ENCODE measurements at places on chromosomes 12 and 14.

GRCh38 chr14:24612196-24612595 is 2.7 kb upstream of the GZMH start:
- DNase-seq: no peak

DNA sequence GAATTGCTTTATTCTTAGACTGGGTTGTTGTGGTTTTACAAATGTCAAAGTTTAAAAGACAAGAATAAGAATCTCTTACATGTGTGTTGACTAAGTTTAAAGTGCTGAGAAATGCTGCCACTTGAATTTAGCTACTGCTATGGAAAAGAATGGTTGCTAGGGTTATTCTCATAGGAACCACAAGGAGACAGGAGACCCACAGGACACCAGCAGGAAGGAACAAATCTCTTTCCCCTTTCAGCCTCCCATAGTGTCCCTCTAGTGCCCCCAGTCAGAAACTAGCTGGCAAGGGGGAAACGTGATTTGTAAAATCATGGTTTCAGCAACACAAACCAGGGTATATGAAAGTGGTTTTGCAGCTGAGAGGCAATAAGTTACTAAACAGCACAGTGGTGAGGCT is 102.7 kb downstream of the ST8SIA1 start:
- no peak for DNase-seq

- DNase-seq: no peak
Measured at GRCh38 chr14:65359503-65359902, 53.0 kb upstream of the FUT8 start.

GRCh38 chr12:116066381-116067230 is 210.9 kb downstream of the MED13L start:
- DNase-seq: peak; percentile 28

DNA sequence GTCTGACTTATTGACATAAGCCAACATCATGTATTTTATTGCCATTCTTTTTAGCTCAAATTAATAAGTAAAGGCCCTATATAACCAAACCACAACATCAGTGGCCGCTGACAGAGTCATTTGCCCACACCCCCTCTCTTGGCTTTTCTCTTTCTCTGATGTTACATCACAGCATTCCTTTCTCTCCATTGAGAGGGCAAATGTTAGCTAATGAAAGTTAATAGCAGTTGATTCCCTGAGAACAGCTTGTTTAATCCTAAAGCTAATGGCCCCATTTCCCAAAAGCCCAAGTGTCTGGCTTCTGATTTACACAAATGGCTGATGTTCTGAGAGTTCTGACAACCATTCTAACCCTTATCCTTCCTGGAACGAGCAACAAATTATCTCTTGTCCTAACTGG is 308.8 kb downstream of the SNAPC1 start:
- DNase-seq: no peak

GRCh38 chr14:30330445-30330844 is 228.5 kb upstream of the G2E3 start:
- DNase-seq: no peak

DNA sequence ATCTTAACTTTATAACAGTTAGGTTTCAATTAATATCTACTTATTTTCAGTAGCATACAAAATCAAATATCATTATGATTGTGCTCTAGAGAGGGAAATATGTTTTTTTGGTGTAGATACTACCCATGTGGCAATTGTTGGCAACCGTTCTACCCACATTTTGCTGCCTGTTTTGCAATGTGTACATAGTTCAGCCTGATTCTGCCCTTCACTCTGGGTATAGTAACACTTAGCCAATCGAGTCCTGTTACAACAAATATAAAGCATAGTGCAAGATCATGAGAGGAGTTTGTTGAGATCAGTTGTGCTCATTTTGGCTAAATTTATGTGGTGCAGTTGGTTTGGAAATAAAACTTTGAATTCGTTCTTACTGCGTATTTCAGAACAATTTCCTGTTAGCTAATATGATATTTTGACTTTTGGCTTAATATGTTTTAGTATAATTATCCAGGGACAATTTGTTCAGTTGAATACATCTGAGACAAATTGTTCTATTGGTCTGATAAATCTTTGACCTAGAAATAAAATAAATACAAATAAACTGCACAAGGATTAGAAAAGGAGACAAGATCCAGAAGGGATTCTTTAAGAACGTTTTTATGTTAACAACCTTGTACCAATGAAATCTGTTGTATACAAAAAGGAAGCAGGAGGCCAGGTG is 76.9 kb downstream of the ATF7IP start:
- DNase-seq: no peak

- DNase-seq: no peak
Measured at GRCh38 chr14:68652433-68652690, 140.5 kb downstream of the ZFP36L1 start.

DNA sequence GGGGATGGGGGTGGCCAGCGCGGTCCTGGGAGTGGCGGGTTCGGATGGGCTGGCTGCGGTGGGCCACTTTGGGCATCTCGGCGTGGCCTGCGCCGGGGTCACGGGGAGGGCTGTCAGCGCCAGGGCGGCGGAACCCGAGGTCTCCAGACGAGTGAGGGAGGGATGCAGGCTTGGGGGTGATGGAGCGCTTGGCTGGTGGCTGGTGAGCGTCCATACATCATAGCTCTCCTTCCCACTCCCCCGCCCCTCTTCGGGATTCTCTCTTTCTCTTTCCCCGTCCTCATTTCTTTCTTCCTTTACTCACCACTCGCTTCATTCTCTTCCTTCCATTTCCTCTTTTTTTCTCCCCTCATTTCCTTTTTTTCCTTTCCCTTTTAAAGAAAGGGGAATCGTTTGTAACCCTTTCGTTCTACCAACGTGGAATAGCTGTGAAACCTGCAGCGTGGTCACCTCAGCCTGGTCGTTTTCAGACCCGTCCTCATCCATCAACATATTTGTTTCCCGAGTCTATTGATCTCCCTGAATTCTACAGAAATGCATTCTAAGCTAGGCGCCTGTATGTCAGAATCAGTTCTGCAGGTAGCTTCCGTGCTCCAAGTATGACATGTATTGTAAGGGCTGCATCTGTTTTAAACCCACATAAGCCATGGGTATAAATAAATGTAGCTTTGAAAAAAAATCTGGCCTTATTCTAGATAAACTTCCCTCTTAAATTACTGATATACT is 260.3 kb upstream of the E2F7 start:
- DNase-seq: no peak

DNA sequence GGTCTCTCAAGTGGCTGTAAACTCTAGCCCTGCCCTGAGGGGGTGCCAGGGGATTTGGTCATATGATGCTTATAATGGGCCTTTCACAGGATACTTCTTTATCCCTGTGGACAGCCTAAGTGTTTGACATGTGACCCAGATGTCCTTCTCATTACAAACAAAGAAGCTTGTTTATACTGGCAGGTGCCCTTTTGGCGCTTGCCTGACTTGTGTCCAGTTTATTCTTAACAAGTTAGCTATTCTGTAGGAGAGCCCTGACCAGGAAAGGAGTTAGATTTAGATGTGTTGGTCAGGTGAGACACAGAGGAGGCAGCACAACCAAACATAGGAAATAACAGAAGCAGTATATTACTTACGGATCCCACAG is 51.9 kb downstream of the CCDC91 start:
- no peak for DNase-seq

DNA sequence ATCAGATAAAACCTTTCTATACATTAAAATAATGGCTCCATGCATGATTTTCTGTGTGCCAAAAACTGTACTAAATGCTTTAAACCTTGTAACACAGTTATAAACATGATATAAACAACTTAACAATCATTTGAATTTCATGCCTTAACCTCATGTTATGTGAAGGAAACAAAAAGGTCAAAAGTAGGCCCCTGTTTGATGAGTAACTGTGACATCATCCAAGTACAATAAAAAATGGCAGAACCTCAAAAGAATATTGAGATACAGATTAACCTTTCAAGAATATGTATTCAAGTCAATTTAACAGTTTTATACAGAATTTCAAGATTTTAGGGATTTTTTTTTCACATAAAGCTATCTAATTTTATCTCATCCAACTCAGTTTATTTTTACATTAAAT is 310.7 kb upstream of the DCN start:
- DNase-seq: no peak

DNA sequence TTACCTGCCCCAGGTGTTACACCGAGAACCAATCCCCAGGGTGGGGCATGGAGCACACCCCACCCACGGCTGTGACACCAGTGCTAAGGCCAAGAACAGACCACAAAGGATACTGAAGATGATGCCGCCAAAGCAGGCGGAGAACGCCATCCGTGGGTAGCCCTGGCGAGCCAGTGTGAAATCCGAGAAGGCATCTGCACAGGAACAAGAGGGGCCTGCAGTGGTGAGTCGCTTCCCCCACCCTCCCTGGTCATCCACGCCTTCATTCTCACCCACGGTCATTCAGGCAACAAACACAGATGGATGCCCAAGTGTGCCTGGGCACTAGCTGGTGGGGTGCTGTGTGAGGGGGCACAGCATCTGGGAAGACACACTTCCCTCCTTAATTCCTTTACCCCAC is 28.5 kb downstream of the SLC8B1 start:
- DNase-seq: no peak

- no peak for DNase-seq
Measured at GRCh38 chr12:50241178-50241577, 42.1 kb downstream of the LIMA1 start.

DNA sequence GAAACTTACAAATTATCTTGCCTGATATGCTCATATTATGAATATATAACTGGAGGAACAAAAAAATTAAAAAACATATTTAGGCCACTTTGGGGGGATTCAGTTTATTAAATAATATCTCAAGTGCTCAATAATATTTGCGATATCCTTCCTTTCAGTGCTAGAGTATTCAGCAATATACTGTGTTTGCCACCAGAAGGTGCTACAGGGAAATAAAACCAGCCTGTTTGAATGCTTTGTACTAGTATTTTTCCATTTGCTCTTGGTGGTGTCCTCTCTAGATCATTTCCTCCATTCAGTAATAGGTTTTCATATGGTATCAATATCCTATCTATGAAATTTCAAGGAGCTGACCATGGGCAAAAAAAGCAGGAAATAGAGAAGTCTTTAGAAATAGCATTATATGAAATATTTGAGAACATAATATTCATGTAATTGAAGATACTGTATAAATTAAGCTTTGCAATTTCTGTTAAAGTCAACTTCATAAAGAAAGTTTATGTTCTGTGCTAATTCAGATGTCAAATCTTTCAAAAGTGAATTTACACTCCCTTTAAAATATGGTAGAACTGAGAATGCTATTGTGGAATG is 106.2 kb upstream of the NAV3 start:
- no peak for DNase-seq

DNA sequence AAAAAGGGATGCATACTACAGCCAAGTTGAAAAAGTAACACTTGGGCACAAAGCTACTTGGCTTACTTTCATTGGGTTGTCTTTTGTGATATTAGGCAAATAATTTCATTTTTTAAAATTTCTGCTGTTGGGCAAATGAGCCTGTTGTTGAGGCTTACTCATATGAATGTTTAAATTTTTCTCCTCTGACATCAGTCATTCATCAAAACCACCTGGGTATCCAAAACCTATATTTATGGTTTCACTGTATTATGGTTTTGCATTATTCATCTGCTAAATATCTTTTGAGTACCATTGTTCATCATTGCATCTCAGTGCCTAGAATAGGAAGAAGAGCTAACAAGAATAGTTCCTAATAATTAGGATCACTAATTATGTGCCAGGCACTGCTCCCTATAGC is 28.1 kb downstream of the DYRK2 start:
- no peak for DNase-seq

DNA sequence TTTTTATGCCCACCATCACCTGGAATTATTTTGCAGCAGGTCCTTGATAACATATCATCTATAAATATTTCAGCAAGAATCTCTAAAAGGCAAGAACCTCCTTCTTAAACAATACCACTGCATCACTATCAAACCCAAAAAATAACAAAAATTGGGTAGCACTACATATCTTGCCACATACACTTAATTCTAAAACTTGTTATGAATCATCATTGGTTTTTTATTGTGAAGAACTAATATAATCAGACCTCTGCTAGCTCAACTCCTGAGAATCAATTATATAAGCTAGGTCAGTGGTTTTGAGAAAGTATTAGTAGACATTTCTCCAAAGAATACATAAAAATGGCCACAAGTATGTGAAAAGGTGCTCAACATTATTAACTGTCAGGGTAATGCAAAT is 23.8 kb downstream of the SLC38A1 start:
- no peak for DNase-seq

DNA sequence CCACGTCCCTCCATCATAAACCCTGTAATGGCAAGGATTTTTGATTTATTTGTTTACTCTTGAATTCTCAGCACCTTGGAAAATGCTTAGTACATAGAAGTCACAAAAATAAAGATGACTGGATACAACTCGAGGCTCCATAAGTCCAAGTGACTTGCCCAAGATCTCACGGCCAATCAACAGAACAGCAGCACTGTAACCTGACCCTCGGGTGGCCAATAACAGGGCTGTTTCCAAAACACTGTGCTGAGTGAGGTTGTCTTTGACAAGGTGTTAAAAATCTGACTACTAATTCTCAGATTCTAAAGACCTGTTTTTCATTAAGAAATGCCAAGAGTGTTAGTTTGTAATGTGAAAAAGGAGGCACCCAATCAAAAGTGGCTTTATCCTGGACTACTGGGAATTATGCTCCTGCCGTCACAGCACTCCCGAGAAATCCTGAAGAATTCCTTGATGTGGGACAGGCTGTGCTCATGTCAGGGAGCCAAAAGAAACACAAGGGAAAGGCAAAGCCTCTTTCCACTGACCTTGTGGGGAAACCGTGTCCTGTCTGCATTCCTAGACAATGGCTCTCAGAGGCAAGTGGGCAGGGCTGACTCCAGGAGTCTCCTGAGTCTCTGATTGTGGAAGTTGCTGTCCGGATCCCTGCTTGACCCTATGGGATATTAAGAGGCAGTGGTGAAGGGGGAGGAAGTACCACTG is 204.7 kb upstream of the PELI2 start:
- DNase-seq: no peak

DNA sequence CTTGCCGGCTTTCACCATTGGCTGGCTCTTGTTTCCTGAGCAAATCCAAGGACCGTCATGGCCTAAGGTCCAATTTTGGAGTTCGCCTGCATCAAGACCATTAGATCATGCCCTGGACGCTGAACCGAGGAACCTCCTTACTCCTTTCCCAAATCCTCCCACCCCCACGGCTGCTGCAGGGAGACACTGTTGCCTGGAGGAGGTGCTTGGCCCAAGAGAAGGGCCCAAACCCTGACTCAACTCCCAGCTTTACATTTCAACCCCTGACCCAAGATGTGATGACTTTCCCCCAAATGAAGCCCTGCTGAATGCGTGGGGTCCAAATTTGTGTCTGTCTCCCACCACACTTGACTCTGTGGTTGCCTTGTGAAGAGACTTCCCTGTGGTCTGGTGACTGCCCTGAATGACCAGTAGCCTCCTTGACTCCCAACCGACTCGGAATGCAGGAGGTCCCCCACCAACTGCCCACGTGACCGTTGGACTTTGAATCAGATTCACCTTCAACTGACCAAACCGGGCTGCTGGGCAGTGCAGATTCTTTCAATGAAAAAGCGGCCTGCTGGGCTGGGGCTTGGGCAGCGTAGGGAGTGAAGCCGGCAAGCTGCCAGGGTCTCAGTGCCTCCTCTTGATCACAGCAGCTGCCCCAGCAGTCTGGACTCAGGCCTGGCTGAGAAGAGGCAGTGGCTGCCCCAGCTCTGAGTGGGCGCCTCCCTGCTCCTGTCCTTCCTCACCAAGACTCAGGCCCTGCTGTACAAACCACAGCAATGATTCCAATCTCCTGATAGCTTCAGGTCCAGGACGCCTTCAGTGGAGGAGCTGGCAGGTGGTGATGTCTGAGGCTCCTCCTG is 46.7 kb upstream of the OASL start:
- no peak for DNase-seq

Data from activated T-helper 9 cell treated with anti-CD3 and anti-CD28 coated beads, Interleukin-2, amount 50 U/mL, for 16 hours (primary cell).